ENCODE measurements at places on chromosomes 2 and 18.

GRCh38 chr18:79332646-79333045, 63.1 kb upstream of the NFATC1 start:
- no peak for DNase-seq

DNA sequence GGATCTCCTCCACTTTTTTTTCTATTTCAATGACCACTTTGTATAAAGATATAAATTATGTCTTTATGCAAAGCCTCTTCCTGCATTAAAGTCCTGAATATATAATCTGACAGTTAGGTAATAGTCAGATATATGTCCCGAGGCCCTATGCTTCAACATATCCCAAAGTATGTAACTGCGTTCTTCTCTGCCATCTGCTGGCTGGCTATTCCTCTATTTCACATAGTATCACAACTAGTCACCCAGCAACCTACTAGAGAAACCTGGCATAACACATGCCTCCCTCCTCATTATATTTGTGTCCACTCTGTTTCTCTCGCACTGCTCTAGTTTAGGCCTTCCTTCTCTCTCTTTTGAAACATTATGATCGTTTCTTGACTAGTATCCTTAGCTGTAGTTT, 640.8 kb downstream of the DPP10 start:
- DNase-seq: no peak

DNA sequence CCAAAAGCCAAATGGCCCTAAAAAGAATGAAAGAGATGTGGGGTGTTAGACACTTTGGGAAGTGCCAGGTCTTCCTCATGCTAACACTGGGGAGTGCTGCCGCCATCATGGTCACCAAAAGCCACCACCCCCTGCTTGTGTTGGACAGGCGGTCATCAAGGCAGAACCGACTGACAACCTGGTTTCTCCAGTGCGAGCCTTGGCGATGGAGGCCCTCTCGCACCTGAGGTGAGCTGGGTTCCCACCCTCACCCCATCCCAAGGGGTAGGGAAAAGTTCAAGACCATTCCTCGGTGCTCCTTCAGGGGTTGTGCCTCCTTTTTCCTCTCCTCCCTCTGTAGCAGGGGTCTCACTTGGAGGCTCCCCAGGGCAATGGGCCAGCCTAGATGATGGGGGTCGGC, 33.6 kb downstream of the MROH2A start:
- peak; percentile 15 for DNase-seq

- no peak for DNase-seq
Measured at GRCh38 chr18:13680612-13681011, 45.7 kb downstream of the FAM210A start.

DNA sequence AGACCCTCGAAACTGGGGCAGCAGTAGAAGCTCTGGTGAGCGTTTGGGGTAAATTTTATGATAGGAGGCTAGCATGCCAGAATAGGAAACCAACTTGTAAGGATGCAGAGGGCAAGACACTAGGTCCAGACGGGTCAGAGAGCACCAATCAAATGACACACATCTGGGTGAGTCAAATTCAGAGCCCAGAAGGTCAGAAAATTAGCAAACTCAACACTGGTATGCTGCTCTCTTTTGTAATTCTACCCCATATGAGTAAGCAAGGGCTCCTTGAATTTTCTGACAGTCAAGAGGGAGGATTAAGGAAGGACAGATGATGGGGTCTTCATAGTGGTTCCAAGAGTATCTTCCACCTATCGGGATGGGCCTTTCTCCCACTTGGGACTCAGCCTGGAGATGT, 209.8 kb downstream of the BCL2 start:
- no peak for DNase-seq

- no peak for DNase-seq
Measured at GRCh38 chr2:10820562-10820961, 8.0 kb upstream of the PDIA6 start.

Measured in activated CD8-positive, alpha-beta memory T cell treated with anti-CD3 and anti-CD28 coated beads, Interleukin-2, amount 50 U/mL, for 48 hours (primary cell).